NCI-H748 treated with DMSO at 0.1 percent for 48 hours (cell line): ENCODE measurements at places on chromosomes 1 and 21.
A peak's percentile ranks its signal among the peaks of the same experiment; 100 is the strongest.

DNA sequence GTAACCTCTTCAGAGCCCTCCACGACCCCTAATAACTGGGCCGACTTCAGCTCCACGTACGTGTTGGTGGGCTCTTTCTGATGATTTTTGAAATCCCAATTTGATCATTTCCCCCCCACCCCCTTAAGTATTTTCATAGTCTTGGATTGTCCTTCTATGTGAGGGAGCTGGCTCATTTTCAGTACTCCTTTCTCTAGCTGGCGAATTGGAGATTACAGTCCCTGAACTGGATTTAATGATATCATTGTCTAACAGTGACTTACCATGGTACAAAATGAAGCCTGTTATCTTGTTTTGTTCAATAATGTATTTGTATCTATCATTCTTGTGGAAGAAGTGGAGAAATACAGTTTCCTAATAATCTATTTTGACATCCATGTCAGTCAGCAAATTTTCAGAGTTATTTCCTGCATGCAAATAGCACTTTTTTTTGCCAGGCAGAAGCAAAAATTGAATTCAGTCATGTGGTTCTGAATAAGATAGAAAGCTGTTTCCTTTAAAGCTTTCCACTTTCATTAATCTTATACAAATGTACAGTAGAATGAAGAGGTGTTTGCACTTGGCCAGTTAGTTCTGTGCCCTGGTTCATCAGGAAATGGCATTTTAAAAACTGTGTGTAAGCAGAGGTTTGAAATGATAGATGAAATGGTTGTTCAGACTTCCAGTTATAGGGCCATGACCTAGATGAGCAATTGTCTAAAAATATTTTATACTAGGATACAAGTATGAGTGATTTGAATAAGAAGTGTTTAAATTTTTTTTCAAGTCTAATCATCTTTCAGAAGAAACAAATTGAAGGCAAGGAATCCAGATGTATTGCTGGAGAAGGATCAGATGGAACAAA lies 104.2 kb downstream of the ATP5PO start:
- no peak for DNase-seq

- no peak for DNase-seq
Observed at GRCh38 chr1:243375596-243375995, 119.8 kb downstream of the SDCCAG8 start.

- DNase-seq: no peak
Observed at GRCh38 chr1:89939059-89939570, 55.8 kb upstream of the ZNF326 start.

GRCh38 chr21:15054089-15054488 lies 10.7 kb downstream of the NRIP1 start:
- DNase-seq: no peak

DNA sequence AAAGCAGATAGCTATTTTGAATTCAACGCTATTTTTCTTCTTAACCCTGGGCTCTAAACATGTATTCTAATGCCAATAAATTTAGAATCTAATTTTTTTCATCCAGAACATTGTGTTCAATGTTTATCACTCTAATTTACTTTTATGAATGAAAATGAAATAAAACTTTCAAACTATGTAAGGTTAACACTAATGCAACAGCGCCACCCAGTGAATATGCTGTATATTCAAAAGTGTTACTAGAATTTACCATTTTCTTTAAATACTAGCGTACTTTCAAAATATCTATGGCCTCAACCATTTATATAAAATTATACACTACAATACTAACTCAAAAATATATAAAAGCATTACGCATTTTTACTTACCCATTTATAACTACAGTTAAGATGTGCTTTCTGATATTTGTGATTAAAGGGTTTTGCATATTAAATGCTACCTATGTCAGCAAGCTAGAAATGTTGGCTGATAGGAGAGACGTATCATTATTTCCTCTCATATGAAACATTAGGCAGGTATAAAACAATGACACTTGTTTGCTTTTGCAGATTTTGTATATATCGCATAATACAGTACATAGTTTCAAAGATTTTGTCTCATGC lies 5.9 kb upstream of the NUF2 start:
- DNase-seq: peak; percentile 56

DNA sequence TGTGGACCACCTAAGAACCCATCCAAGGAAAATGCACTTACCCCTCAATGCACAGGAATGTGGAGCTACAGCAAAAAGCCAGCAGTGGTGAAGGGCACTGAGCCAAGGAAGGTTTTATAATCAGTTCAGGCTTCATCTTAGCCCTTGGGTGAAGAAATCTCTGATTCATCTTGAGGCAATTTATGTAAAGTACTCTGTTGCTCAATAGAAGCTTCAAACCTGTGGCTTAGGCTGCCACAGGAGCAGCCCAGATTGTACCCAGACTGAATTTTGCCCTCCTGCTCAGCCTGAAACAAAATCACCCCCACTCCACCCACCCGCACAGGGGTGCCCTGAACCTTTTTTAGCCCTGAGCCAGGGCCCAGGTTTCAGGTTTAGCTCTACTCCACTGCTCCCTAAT lies at the start of gene S100A12:
Gene S100A12 (minus strand): TSS at position 111 of the 400 bp plus-strand sequence. CDS start 1,029 bp downstream, outside the sequence.
- DNase-seq: no peak

- no peak for DNase-seq
Observed at GRCh38 chr1:47181095-47181954, 8.5 kb downstream of the PDZK1IP1 start.

GRCh38 chr1:71788113-71788512 lies 494.2 kb downstream of the NEGR1 start:
- no peak for DNase-seq

DNA sequence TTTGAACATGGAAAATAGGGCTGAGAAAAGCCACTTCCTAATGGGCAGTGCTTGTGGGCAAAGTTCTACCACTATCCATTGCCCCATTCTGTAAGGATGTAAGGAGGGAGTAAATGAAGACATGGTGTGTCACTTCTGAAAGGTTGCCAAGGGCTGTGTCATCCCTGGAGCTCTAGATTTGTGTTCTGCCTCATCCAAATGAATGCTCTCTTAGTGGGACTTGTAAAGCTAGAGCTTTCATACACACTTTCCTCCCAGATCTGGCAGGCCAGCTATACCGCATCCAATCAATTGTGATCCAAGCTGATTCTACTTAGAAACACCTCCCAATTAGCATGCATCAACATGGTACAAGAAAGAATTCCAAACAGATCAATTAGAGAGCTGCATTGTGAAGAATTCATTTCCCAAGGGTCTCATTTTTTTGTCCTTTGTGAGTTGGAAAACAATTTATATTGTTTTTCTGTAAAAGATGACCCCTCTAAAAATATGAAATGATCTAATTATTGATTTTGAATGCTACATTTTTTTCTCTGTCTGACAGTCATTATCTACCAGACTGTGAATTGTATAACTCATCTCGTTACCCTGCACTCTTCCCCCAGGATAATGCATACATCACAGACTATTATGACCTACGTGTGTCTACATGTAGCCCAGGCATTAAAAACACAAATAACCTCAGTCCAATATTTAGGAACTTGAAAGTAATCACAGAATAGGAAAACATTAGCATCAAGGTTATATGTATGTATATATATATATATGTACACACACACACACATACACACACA lies 117.1 kb upstream of the DUSP10 start:
- DNase-seq: no peak

DNA sequence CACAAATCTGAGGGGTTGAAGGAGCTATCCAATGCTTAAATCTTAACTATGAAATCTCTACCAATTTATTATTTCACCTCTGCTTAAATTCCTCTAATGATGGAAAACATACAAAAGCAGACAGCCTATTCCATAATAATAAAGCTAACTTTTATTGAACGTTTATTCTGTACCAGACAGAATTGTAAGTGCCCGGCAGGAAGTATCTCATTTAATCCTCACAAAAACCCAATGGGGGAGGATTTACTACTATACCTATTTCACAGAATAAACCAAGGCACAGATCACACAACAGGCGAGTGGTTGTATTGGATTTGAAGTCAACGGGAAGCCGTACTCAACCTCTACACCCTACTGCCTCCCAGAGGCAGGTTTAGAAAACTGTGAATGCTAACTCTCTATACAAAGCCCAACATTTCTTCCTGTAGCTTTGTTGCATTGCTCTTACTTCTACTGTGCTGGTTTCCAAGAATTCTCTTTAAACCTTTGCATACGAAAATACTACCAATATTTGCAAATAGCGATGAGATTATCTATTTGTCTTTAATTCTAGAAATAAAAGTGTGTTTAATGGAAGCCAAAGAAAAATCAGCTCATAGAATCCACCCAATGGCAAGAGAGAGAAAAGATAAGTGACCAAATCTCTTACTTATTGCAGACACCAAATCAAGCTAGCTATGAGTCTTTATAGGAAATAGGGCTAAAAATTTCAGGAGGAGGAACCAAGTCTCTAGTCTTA lies 33.5 kb upstream of the C1orf53 start:
- DNase-seq: peak; percentile 17

DNA sequence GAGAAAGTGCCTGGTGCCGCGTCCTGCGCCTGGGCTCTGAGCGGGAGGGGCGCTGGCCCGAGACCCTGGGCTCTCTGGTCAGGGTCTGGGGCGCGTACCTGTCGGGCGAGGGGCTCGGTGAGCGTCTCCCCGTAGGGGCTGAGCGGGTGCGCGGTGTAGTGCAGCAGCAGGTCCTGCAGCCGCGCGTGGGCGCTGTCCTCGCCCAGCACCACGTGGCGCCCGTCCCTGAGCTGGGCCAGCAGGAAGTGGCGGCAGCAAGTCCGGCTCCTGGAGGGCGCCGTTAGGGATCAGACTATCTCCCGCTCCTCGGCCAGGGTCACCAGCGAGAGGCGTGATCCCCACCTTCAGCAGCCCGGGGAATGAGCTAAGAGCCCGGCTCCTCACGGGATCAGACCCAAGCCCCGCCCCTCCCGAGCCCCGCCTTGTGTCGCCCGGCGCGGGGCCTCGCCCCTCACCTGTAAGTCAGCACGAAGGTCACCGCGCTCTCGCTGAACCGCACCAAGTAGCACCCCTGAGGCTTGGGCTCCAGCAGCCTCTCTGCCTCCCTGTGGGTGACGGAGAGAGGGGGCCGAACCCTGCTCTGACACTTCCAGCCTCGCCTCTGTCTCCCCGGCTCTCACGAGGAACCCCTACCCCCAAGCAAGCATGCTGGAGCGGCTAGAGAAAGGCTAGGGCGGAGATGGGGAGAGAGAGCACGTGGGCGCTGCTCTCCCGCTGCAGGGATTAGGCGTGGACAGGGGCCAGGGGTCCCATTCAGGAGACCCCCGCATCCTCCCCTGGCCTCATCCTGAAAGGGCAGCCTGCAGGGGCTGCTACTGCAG lies 2.7 kb downstream of the SH2D2A start:
- no peak for DNase-seq

GRCh38 chr1:165675794-165676193 lies 22.6 kb downstream of the ALDH9A1 start:
- DNase-seq: no peak

- no peak for DNase-seq
Observed at GRCh38 chr1:147840909-147841308, 61.7 kb upstream of the GJA8 start.

- DNase-seq: no peak
Observed at GRCh38 chr1:5639106-5639722, 353.0 kb downstream of the NPHP4 start.

GRCh38 chr1:96934282-96934681 lies 212.7 kb downstream of the PTBP2 start:
- no peak for DNase-seq

GRCh38 chr1:171141688-171142415 lies 43.2 kb upstream of the FMO2 start:
- no peak for DNase-seq

- no peak for DNase-seq
Observed at GRCh38 chr1:110067479-110067892, 3.0 kb downstream of the ALX3 start.

DNA sequence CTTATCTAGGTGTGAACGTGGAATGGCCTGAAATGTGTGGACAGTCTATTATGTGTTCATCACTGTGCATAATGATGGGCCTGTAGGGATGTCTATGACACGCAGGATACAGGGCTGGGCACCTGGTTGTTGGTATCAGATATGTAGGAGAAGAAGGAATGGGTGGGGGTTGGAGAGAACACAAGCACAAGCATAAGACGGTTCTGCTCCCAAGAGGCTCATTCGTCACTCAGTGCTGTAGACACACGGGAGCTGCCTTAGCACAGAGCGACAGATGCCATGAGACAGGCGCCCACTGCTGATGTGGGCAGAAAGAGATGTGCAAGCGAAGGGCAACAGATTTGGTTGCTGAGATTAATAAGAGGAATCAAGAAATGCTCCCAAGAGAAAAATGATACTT lies 256.2 kb downstream of the DISC1 start:
- no peak for DNase-seq

GRCh38 chr21:28696844-28697410 lies 295.8 kb downstream of the LTN1 start:
- DNase-seq: no peak

GRCh38 chr1:29517251-29518086 lies 281.1 kb downstream of the PTPRU start:
- DNase-seq: no peak

DNA sequence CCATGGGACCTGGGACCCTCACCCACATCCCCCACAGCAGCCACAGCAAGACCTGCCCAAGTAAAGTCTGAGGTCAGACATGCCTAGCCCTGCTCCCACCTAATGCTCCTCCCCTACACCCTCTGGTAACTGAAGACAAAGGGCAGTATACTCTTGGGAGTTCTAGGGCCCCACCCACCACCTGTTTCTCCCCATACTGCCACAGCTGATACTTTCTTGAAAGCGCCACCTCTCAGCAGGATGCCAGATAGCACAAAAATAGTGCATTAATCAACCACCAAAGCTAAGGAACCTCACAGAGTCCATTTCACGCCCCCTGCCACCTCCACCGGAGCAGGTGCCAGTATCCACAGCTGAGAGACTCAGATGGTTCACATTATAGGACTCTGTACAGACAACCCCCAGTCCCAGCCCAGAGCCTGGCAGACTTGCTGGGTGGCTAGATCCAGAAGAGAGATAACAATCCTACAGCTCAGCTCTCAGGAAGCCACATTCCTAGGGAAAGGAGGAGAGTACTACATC lies 238.1 kb downstream of the LRRC40 start:
- DNase-seq: no peak

DNA sequence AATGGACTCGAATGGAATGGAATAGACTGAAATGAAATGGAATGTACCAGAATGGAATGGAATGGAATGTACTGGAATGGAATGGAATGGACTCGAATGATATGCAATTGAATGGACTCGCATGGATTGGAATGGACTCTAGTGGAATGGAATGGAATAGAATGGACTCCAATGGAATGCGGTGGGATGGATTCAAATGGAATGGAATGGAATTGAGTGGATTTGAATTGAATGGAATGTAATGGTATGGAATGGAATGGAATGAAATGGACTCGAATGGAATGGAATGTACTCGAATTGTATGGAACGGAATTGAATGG lies 99.6 kb upstream of the FBXO28 start:
- DNase-seq: no peak

DNA sequence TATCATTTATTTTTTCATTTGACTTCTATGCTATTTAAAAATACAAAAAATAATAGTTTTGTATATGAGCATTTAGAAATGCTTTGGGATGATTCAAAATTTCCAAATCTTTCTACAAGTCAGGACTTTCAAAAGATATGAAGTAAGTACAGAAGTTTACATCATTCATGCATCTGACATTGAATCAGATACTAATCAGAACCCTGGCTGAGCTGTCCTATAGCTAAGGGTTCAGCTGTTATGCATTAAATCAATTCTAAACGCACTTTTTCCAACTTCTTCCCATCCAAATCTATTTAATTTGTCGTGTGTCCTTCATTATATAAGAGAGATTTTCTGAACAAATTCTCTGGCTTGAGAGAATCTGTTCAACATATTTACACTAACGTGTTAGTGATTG lies 779.4 kb downstream of the LTN1 start:
- no peak for DNase-seq

- no peak for DNase-seq
Observed at GRCh38 chr21:23585419-23585818, 2021.9 kb downstream of the MRPL39 start.

- no peak for DNase-seq
Observed at GRCh38 chr1:113669988-113670387, 89.3 kb downstream of the PHTF1 start.
